ENCODE measurements at places on chromosomes 6 and 20. TPM values are rescaled to one million over a fixed set of nuclear protein-coding genes. Genes with fewer than 3 reads are reported as not detected.

- DNase-seq, result no peak
- H3K36me3 ChIP-seq, result no peaks in the 10 kb centered on the region
- no peaks in the 10 kb centered on the region for H3K27me3 ChIP-seq
- no peak overlapping the region for H3K4me3 ChIP-seq
Measured at GRCh38 chr6:145731447-145731846, 3.9 kb downstream of the EPM2A start.

DNA sequence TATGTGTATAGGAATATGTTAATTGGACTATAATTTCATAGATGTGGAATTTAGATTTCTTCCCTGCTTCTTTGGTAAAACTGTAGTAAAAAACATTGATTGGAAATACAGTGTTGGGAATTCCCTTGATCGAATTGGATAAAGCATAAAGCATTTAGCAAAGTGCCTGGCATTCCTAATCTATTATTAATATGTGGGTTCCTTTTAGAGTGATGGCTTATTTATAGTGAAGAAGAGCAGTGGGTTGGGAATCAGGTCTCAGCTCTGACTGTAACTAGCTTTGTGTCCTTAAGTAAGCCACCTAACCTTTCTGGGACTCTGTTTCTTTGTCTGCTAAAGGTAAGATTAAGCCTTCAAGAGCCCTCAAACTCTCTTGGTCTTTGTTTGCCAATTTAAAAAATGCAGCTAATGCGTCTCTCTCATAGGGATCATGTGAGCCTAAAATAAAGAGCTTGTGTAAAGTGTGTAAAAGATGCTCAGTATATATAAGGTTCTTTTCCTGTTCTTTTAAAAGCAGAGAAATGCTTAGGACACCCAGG is 53.3 kb downstream of the KCNS1 start:
- H3K27ac ChIP-seq, result no peak overlapping the region
- H3K36me3 ChIP-seq, result no peaks in the 10 kb centered on the region
- H3K4me3 ChIP-seq, result no peak overlapping the region

- H3K27me3 ChIP-seq, result no peaks in the 10 kb centered on the region
- DNase-seq, result no peak
- no peak overlapping the region for H3K27ac ChIP-seq
- H3K4me3 ChIP-seq, result no peak overlapping the region
- H3K36me3 ChIP-seq, result no peaks in the 10 kb centered on the region
- no peaks in the 10 kb centered on the region for H3K4me1 ChIP-seq
Measured at GRCh38 chr20:57742507-57743181, 32.8 kb upstream of the PMEPA1 start.

GRCh38 chr20:24672181-24672880 is 202.9 kb downstream of the SYNDIG1 start:
- no peaks in the 10 kb centered on the region for H3K4me1 ChIP-seq
- no peak overlapping the region for H3K4me3 ChIP-seq
- H3K27me3 ChIP-seq, result no peaks in the 10 kb centered on the region
- H3K36me3 ChIP-seq, result no peaks in the 10 kb centered on the region

DNA sequence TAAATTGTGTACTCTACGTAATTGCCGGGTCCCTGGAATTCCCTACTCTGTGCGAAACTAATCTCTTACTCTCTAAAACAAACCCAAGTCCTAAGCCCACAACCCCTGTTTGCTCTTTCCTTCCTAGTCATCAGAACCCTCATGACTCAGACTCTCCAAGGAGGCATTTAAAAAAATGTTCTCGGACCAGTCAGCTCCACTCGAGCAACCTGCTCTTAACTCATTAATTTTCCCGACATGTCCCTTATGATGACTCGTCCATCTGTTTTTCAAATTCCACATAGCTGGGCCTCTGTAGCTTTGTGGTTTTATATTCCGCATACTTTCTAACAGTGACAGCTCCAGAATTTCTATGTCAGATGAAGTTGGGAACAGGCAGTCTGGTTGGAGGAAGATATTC is 2.6 kb upstream of the MUC22 start:
- no peak overlapping the region for H3K27ac ChIP-seq
- H3K4me1 ChIP-seq, result peaks cover 12% of the 10 kb centered on the region
- no peak overlapping the region for H3K4me3 ChIP-seq
- no peaks in the 10 kb centered on the region for H3K27me3 ChIP-seq

- no peaks in the 10 kb centered on the region for H3K36me3 ChIP-seq
- no peak for DNase-seq
- H3K4me3 ChIP-seq, result no peak overlapping the region
Measured at GRCh38 chr6:142008781-142009180, 123.9 kb upstream of the GJE1 start.

DNA sequence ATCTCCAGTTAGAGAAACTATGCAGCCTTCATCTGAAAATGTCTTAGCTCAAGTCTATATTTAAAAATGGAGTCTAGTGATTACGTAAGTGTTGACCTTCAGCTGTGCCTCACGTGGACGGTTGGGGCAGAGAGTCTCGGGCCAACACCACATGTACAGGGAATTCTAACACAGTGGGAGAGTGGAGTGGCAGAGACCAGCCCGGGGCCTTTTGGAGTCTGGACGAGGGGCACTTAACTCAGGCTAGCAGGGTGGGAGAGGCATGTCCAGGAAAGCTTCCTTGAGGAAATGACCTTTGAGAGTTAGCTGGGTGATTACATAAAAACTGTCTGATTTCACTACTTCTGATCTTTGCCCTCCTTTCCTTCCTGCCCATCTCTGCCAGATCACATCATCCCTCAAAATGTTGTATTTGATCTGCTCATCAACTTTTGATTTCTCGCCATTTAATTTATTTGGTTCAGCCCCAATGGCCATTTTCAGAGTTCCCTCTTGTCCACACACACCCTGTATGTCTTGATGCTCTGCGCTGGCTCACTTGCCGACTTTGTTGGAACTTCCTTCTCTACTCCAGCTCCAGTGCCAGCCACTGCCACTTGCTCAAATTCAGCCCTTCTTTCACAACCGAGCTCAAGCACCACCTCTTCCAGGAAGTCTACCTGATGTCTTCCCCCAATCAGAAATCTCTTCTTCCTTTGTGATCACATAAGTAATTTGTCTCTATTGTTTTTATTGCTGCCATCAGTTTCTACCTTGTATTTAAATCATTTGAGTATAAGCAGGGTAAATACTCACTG is 2.6 kb downstream of the ARMC2 start:
- no peak overlapping the region for H3K4me3 ChIP-seq
- no peaks in the 10 kb centered on the region for H3K36me3 ChIP-seq
- H3K4me1 ChIP-seq, result no peaks in the 10 kb centered on the region
- DNase-seq, result no peak
- no peaks in the 10 kb centered on the region for H3K27me3 ChIP-seq
- no peak overlapping the region for H3K27ac ChIP-seq

DNA sequence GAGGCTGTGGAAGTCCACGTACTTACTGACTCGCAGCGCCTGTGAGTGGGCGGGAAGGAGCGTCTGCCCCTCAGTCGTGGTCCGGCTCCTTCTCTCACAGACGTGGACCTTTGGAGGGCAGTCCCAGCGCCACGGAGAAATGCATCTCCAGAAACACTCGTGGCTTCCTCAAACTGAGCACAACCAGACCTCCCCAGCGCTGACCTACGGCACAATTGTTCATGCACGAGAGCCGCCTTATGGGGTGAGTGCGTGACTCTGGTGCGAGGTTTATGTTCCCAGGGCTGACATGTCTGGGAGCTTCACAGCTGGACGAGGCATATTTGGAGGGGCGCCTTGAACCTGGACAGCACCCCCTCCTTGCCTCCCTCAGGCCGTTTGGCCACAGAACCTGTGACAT is 29.7 kb downstream of the FRMD1 start:
- no peak overlapping the region for H3K4me3 ChIP-seq
- DNase-seq, result no peak
- H3K27ac ChIP-seq, result no peak overlapping the region
- no peaks in the 10 kb centered on the region for H3K27me3 ChIP-seq
- H3K4me1 ChIP-seq, result no peaks in the 10 kb centered on the region
- H3K36me3 ChIP-seq, result no peaks in the 10 kb centered on the region

- no peaks in the 10 kb centered on the region for H3K4me1 ChIP-seq
- no peak for DNase-seq
- H3K27me3 ChIP-seq, result no peaks in the 10 kb centered on the region
- no peak overlapping the region for H3K27ac ChIP-seq
- H3K4me3 ChIP-seq, result no peak overlapping the region
Measured at GRCh38 chr6:72975352-72975752, 249.9 kb downstream of the KHDC1L start.

- H3K4me1 ChIP-seq, result no peaks in the 10 kb centered on the region
- H3K36me3 ChIP-seq, result no peaks in the 10 kb centered on the region
- peak; percentile 38 for DNase-seq
- H3K27me3 ChIP-seq, result no peaks in the 10 kb centered on the region
- H3K4me3 ChIP-seq, result no peak overlapping the region
- H3K27ac ChIP-seq, result no peak overlapping the region
Measured at GRCh38 chr20:7272512-7272911, 505.0 kb downstream of the BMP2 start.

DNA sequence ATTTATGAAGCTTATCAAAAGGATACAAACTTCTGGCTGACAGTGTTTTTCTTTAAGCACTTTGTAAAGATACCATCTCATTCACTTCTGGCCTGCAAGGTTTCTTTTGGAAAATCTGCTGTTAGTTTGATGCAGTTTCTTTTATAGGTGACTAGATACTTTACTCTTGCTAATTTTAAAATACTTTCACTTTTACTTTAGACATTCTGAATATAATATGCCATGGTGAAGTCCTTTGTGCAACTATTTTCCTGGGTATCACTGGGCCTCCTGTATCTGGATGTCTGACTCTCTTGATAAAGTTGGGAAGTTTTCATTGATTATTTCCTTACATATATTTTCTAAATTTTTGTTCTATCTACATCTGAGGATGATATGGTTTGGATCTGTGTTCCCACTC is 29.0 kb upstream of the ZNF337 start:
- H3K36me3 ChIP-seq, result no peaks in the 10 kb centered on the region
- no peak overlapping the region for H3K27ac ChIP-seq
- H3K27me3 ChIP-seq, result no peaks in the 10 kb centered on the region
- peaks cover 7% of the 10 kb centered on the region for H3K4me1 ChIP-seq
- no peak for DNase-seq
- no peak overlapping the region for H3K4me3 ChIP-seq

GRCh38 chr20:58945965-58946631 is 35.0 kb upstream of the NELFCD start:
- no peak overlapping the region for H3K4me3 ChIP-seq
- H3K4me1 ChIP-seq, result peaks cover 10% of the 10 kb centered on the region
- no peak for DNase-seq
- no peaks in the 10 kb centered on the region for H3K27me3 ChIP-seq
- no peaks in the 10 kb centered on the region for H3K36me3 ChIP-seq

GRCh38 chr6:155315516-155315871 is 1.2 kb upstream of the TFB1M start:
- H3K4me1 ChIP-seq, result no peaks in the 10 kb centered on the region
- no peaks in the 10 kb centered on the region for H3K36me3 ChIP-seq
- DNase-seq, result no peak
- no peaks in the 10 kb centered on the region for H3K27me3 ChIP-seq
- H3K4me3 ChIP-seq, result peak overlapping the region; percentile 65

GRCh38 chr20:46757754-46758678 is 48.6 kb downstream of the SLC2A10 start:
- no peaks in the 10 kb centered on the region for H3K4me1 ChIP-seq
- no peak overlapping the region for H3K4me3 ChIP-seq
- H3K36me3 ChIP-seq, result no peaks in the 10 kb centered on the region
- no peak overlapping the region for H3K27ac ChIP-seq

GRCh38 chr6:128036808-128037570 is 136.1 kb upstream of the THEMIS start:
- H3K36me3 ChIP-seq, result no peaks in the 10 kb centered on the region
- no peak for DNase-seq
- H3K27me3 ChIP-seq, result no peaks in the 10 kb centered on the region
- no peaks in the 10 kb centered on the region for H3K4me1 ChIP-seq
- no peak overlapping the region for H3K27ac ChIP-seq

GRCh38 chr6:54193560-54193959 is 82.3 kb downstream of the MLIP start:
- H3K36me3 ChIP-seq, result no peaks in the 10 kb centered on the region
- DNase-seq, result no peak
- H3K27ac ChIP-seq, result no peak overlapping the region
- H3K4me3 ChIP-seq, result no peak overlapping the region
- no peaks in the 10 kb centered on the region for H3K27me3 ChIP-seq

- no peaks in the 10 kb centered on the region for H3K36me3 ChIP-seq
- H3K27me3 ChIP-seq, result no peaks in the 10 kb centered on the region
- no peak for DNase-seq
- no peak overlapping the region for H3K4me3 ChIP-seq
Measured at GRCh38 chr6:90458353-90459224, 128.3 kb downstream of the MAP3K7 start.

- H3K4me1 ChIP-seq, result peaks cover 7% of the 10 kb centered on the region
- H3K36me3 ChIP-seq, result no peaks in the 10 kb centered on the region
- H3K4me3 ChIP-seq, result peak overlapping the region; percentile 29
- peak; percentile 60 for DNase-seq
Measured at GRCh38 chr20:4592316-4593148, 129.2 kb upstream of the PRND start.

GRCh38 chr6:68502946-68503345 is 132.1 kb upstream of the ADGRB3 start:
- no peaks in the 10 kb centered on the region for H3K27me3 ChIP-seq
- no peak overlapping the region for H3K27ac ChIP-seq
- no peak for DNase-seq
- H3K4me3 ChIP-seq, result no peak overlapping the region
- H3K36me3 ChIP-seq, result no peaks in the 10 kb centered on the region
- H3K4me1 ChIP-seq, result no peaks in the 10 kb centered on the region

DNA sequence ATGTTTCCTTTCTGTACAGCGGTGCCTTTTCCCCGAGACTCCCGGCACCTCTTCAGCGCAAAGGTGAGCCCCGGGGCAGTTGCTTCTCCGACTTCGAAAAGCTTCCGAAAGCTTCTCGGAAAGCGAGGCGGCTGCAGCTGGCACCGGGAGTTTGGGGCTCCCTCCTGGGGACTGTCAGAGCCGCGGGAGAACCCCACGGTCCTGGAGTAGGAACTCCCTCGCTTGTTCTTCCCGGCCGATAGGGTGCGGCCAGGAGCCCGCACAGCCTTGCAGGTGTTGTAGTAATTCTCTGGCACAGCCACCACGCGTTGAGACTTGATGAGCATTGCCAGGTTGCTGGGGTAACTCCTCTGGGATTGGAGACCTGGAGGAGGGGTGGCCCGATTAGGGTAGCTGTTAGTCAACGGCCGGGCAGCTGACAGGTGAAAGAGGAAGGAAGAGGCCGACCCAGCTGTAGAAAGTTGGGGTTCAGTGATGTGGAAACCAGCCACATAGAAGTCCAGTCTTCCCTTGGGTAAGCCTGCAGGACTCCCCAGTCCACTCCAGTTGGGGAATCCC is 721 bp downstream of the KDM1B start:
- peak overlapping the region; percentile 12 for H3K27ac ChIP-seq
- peak overlapping the region; percentile 98 for H3K4me3 ChIP-seq
- DNase-seq, result peak; percentile 77
- no peaks in the 10 kb centered on the region for H3K4me1 ChIP-seq
- no peaks in the 10 kb centered on the region for H3K36me3 ChIP-seq

GRCh38 chr6:129353067-129353466 is 356.9 kb downstream of the ARHGAP18 start:
- no peaks in the 10 kb centered on the region for H3K27me3 ChIP-seq
- no peak for DNase-seq
- no peak overlapping the region for H3K4me3 ChIP-seq
- no peaks in the 10 kb centered on the region for H3K36me3 ChIP-seq
- H3K4me1 ChIP-seq, result no peaks in the 10 kb centered on the region
- no peak overlapping the region for H3K27ac ChIP-seq

The NRSN1 gene
- not detected for total RNA-seq

The SH3BGRL2 gene
- 102 TPM for total RNA-seq

The ISM1 gene
- 2.4 TPM for total RNA-seq

The BHLHE23 gene
- 0.49 TPM for total RNA-seq

The SLC22A7 gene
- not detected for total RNA-seq

The PHACTR1 gene
- total RNA-seq, result 0.41 TPM

The C2 gene
- 4.9 TPM for total RNA-seq

The ESR1 gene
- total RNA-seq, result not detected

The HCRTR2 gene
- 0.63 TPM for total RNA-seq

The ENPP1 gene
- total RNA-seq, result 4.6 TPM
